ENCODE measurements at places on chromosomes 13 and 19.

DNA sequence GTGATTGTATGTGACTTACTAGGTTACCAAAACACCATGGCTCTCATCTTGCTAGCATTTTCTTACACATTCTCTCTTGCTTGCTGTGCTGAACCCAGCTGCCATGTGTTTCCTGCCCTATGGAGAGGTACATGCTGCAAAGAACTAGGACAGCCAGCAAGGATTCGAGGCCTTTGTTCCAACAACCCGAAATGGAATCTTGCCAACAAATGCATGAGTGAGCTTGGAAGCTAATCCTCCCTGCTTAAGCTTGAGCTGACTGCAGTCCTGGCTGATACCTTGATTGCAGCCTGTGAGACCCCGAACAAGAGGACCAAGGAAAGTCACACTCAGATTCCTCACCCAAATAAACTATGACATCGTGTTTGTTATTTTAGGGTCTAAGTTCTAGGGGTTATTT is 651.2 kb downstream of the SLITRK6 start:
- no peak for DNase-seq

- no peak for DNase-seq
These were observed 26.4 kb downstream of the CDK8 start for GRCh38 chr13:26280295-26280694.

GRCh38 chr13:40070357-40070756 is 414.9 kb downstream of the COG6 start:
- peak; percentile 18 for DNase-seq

DNA sequence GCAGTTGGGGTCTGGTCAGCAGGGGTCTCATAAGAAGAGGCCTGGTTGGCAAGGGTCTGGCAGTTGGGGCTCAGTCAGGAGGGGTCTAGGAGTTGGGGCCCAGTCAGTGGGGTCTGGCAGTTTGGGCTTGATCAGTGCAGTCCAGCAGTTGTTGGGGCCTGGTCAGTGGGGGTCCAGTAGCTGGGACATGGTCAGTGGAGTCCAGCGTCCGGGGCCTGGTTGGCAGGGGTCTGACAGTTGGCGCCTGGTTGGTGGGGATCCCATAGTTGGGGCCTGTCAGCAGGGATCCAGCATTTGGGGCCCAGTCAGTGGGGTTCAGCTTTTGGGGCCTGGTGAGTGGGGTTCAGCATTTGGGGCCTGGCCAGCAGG is 60.5 kb upstream of the TPM4 start:
- DNase-seq = no peak

GRCh38 chr13:52779103-52779502 is 39.5 kb upstream of the CNMD start:
- DNase-seq = peak; percentile 13

- DNase-seq = no peak
These were observed 34.6 kb upstream of the KATNAL1 start for GRCh38 chr13:30341815-30342570.

DNA sequence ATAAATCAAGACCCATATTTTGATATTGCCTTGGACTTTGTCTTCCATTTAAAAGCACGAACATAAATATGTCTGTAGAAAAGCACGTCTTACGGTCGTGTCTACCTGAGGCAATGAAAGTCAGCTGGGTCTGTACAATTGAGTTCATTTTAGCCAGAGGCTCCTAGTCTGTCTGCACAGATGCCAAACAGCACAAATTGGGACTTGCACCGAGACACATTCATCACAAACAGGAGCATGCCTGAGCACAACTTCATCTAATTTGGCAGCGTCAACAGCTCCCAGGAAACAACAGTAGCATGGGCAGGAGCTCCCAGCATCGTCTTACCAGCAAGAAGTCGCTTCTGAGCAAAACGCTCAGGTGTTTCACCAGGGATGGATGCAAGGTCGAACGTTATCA is 687.0 kb downstream of the EFNB2 start:
- no peak for DNase-seq

- no peak for DNase-seq
These were observed 56.1 kb downstream of the MAP4K1 start for GRCh38 chr19:38561658-38562057.

DNA sequence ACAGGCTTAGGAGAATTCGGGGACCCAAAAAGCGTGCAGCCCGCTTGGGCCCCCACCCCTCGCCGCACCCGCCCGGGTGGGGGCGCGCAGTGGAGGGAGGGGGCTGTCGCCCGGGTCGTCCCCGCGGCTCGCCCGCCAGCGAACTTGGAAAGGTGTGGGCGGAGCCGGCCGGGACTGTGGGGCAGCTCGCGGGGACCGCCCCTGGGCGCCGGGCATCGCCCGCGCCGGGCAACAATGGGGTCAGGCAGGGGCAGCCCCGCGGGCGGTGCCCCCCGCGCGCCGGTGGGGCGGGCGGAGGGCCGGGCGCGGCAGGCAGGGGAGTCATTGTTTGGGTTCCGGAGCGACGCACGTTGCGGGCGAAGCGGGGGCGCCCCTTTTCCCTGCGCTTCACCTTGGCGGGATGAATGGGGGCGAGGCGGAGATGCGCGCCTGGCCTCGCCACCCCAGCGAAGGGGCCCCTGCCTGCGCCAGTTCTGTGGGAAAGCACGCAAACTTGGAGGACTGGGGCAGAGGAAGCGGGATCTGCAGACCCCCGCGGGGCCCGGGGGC is 647 bp upstream of the KLF12 start:
- DNase-seq = no peak

DNA sequence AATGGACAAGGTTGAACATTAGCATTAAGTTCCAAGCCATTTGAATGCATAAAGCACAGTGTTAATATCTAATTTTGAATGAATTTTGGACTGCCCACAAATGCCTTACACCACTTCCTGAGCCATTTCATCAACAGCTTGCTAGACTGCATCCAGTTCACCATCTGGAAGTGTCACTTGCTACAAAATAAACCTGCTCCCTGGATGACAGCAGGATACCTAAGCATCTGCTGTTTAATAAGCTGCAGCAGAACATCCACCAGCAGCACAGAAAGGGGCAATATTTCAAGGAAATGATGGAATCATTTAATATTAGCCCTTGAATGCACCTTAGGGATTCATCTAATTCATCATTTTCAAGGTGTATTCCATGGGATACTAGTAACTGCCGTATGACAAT is 76.6 kb upstream of the PCDH9 start:
- no peak for DNase-seq

- no peak for DNase-seq
These were observed 112.2 kb downstream of the FGF14 start for GRCh38 chr13:102289606-102290005.

DNA sequence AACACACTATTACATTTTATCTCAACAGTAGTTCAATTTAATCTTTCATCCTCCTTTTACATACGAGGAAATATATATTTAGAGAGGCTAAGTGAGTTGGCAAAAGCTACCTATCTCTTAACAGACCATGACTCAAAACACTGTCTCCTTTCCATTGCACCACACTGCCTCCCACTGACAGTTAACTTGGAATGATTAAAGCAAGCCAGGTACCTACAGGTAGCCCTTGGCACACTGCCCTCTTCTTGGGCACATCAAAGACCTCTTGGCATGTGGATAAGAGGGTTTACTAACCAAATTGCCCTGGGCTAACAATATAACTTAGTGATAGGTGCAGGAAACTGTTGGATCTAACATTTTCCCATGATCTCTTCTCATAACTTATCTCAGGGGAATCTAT is 1.8 kb downstream of the ABHD13 start:
- no peak for DNase-seq

GRCh38 chr13:41304551-41304950 is 6.5 kb upstream of the NAA16 start:
- DNase-seq = no peak

DNA sequence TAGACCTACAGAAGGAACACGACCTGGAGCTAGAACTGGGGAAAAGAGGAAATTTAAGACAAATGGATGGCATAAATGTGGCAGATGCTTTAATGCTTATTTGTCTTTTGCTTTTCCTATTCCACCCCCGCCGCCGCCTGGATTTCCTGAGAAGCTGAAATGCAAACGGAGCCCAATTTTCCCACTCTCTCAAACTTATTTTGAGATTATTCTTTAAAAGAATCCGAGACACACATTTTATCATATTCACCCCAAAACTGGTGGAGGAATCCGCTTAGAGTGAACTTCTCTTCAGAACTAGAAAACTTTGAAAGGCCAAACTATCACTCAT is 5.8 kb downstream of the POU4F1 start:
- DNase-seq = no peak

DNA sequence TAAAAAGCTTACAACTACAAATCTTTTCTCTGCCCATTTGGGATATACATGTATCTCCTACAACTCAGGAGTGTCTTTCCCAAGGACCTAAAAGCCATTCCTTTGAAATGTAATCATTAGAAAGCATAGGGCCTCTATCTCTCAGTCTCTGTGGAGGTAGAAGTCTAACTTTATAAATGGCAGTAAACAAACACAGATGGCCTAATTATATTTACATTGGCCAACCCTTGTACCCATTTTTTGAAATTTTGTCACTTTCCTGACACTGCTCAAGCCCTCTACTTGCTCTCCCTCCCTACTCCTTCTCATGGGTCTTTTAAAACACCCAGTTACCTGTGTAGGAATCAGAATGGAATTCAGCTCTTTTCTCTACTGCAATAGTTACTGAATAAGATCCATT is 24.8 kb downstream of the RNF6 start:
- DNase-seq = no peak

GRCh38 chr13:46041419-46041839 is 11.1 kb downstream of the ZC3H13 start:
- DNase-seq = peak; percentile 40

GRCh38 chr19:33207040-33207620 is 13.0 kb downstream of the LRP3 start:
- no peak for DNase-seq

- DNase-seq = no peak
These were observed 242.1 kb downstream of the DACH1 start for GRCh38 chr13:71624653-71625600.

DNA sequence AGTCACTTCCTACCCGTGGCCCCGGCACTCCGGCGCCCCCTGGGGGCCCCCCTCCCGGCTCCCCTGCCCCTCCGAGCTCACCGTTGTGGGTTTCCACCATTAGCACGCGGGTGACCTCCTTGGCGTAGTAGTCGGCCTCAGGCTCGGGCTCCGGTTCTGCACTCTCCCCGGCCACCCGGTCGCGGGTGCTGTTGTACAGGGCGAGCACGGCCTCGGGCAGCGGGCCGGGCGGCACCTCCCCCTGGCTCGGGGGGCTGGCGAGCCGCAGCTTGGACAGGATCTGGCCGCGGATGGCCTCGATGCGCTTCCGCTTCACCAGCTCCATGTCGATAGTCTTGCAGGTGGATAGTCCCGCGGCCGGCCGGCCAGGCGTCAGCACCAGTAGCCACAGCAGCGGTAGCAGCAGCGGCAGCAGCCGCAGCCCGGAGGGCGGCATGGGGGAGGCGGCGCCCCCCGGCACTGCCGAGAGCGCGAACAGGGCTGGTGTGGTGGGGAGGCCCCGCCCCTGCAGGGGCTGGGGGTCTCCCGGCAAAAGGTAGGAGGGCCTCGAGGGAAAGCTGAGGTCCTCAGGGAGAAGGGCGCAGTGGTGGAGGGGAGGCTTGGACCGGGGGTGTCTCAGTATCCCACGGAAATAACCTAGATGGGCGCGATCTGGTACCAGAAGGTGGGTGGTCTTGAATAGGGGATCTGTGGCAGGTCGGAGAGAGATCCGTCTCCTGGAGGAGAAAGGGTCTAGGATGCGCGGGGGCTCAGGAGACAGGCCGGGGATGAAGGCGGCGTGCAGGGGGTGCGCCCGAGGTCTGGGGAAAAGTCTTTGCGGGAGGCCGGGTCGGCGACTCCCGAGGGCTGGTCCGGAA is 885 bp downstream of the TGFB1 start:
- peak; percentile 88 for DNase-seq

- DNase-seq = no peak
These were observed 4.6 kb downstream of the SPRY2 start for GRCh38 chr13:80336370-80336769.

- DNase-seq = no peak
These were observed 568 bp downstream of the POLR2I start for GRCh38 chr19:36113894-36114720.

DNA sequence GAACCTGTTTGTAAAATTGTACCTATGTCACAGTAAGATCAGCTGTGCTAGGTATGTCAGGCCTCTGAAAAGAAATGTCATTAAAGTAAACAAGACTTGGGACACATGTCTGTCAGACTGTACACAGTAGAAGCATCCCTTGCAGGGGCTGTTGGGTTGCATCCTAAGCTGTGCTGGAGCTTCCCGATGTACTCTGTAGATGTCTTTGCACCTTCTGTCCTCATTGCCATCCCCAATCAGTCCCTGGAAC is 48.7 kb upstream of the GPR183 start:
- no peak for DNase-seq
